Mesendoderm (in vitro differentiated cells): ENCODE measurements at places on chromosomes 7 and 10.

DNA sequence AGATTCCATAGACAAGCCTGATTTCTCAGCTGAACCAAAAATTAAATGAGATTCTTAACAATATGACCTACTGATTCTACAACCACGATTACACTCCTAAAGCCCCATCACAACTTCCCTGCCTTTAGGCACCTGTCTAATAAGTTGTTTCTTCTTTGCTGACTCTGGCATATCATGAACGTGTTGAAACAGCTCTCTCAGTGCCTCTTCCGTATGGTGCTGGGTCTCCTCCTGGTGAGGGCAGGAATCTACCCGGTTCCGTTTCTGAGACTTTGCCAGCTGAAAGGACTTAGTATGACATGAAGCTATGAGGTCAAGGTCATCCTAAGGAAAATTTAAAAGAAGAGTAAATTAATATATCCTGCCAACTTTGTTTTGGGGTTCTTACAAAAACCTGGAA is 48.6 kb downstream of the ARHGAP19 start:
- no peak for DNase-seq

DNA sequence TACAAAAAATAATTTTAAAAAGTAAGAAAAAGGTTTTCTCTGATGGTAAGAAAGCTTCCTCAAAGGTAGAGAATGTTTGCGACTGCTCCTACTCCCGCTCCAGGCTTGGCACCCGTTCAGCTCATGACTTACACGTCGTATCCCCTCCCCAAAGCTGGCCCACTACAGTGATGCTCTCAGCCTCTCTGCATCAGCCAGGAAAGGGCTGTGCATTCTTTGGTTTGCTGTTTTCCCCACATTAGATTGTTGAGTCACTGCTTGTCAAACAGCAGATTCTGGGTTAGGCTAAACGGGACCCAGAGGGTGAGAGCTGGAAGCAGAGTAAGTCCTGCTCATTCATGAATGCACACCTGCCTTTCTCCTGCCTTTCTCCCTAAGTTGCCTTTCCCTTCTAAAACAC is 54.7 kb upstream of the NMT2 start:
- DNase-seq, result no peak

DNA sequence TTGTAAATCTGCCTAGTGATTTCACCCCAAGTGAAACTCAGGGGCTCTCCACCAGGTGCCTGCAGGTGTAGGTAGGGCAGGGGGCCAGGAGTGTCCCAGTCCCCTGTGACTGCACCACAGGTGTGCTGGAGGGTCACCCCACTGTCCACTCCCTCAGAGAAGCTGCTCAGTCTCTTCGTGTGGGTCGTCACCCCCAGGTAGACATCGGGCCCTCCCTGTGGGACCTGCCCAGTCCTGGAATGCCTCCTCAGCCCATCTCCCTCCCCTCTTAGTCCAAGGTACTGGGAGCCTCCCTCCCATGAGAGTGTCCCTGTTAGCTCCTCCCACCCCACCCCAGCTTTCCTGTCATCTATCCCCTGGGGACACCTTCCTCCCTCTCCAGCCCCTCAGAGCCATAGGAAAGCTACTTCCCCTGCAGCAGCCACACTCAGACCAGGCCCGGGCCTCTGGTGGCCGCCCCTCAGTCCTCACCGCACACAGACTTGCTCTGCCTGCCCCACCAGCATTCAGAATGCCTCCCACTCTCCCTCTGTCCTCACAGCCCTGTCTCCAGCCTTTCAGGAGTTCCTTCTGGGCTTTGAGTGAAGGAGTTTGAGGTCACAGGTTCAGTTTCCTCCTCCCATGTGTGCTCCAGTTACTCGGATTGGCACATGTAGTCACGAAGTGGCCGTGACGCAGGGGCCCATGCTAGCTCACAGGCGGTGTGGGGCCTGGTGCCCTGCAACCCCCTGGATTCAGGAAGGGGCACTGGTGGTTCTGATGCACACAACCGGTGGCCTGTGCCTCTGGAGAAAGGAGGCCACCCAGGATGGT is 5.1 kb downstream of the ALOX5 start:
- DNase-seq, result no peak

DNA sequence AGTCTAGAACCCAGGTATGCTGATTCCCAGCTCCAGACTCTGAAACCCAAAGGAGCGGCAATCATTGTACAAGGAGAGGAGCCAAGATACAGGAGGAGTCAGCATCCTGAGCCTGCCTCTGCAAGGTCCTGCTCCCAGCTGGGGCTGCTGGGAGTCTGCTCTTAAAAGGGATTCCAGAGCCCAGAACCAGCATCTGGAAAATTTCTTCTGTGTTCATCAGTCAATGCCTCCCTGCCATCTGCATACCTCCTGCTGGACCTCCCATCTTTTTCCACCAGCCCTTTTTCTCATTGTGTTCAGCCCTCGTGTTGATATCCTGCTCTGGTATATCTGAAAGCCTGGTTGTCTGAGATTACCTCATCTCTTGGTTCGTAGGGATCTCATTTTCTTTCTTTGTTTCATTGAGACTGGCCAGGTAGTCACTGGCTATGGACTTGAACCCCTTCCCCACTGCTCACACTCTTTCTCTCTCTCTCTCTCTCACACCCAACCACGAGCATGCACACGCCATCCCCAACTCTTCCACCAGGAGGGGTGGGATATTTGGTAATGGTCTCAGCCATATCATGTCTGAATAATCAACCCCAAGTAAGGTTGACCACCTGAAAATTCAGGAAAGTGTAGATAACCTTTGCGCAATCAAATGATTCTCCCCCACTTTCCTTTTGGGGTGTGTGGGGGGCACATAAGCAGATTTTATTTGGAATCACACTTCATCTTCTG is 608.8 kb downstream of the LRMDA start:
- peak; percentile 42 for DNase-seq

DNA sequence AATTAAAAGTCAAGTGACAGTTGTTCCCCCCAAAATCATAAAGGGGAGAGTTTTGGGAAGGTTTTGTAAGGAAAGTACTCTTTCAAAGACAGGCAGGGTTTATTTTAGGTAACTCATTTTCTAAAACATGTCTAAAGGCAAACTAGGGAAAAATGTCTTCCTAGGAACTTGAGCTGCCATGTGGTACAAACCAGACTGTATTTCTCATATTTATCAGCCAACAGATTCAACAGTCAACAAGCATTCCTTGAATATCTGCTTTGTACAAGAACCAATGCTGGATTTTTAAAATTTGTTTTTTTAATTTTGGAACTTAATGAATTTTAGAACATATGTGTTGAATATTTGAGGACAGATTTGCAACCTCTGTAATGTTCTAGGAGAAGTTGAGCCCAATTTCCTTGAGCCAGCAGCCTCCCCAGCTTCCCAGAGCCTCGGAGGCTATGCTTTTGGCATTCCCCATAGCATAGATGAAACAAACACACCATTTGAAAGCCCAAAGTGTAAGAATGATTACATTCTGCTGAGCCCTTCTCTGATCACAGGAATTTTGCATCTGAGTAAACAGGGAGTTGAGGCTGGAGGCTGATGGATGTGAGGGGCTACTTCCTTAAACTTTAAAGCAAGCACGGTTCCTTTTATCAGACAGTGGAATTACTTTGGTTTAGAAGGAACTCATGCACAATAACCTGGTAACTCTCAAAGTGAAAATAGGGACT is 345.1 kb downstream of the RNLS start:
- no peak for DNase-seq

DNA sequence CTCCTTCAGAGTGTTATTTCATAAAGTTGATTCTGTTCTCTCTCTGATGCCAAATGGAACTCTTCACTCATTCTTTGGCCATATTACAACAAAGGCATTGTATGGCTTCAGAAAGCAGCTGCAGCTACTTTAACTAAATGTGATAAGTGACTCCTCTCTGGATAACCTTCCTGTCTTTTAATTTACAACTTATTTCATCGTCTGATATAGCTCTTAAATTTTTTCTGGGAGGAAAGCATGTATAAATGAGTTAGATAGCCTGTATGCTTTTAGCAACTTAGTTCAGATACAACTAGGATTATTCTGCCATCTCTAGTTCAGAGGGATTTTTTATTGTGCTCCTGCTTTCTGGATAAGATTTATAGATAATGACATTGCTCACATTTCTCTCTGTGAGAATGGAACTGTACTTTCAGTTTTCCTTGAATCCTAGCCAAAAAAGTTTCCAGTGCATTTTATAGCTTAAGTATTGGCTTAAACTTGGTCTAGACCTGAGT is 57.5 kb downstream of the KLHDC10 start:
- DNase-seq, result no peak

DNA sequence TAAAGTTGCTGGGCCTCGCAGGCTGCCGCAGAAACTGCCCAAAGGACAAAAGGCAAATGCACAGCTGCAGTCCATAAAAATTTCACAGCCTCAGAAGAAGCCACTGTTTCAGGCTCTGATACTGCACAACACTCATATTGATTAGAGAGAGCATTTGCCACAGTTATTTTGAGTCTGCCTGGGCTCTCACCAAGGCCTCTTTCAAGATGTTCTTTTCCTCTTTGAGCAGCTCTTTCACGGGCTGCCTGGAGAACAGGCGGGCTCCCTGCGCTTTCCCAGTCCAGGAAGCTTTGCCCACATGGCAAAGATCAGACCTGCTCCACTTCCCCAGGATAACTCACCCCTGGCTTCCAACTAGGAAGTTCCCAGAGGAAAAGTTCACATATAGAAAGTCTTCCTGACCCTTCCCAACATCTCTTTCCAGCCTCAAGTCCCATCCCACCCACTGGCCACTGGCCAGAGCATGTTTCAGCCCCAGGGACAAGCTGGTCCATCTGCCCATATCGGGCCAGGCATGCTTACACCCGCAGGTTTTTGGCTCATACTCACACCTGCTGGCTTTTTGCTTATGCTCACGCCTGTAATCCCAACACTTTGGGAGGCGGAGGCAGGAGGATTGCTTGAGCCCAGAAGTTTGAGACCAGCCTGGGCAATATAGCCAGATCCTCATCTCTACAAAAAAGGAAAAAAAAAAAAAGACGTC is 3.3 kb downstream of the SLIT1 start:
- no peak for DNase-seq
